GM23248 (cell line): ENCODE measurements at places on chromosomes 11 and 22. TPM values are rescaled to one million over a fixed set of nuclear protein-coding genes. Genes with fewer than 3 reads are reported as not detected.

- DNase-seq, result no peak
Measured at GRCh38 chr11:34413263-34413662, 25.5 kb upstream of the CAT start.

GRCh38 chr11:92225568-92226330, 1.1 kb downstream of the FAT3 start:
- DNase-seq, result peak; percentile 34

The E2F8 gene
- total RNA-seq, result 0.13 and 0.76 TPM in 2 replicates

The KLHL35 gene
- 10.5 and 13.0 TPM in 2 replicates for total RNA-seq

The PGR gene
- total RNA-seq, result not detected in 2 replicates
